ENCODE measurements at places on chromosomes 3 and 15. TPM values are rescaled to one million over a fixed set of nuclear protein-coding genes. Genes with fewer than 3 reads are reported as not detected.

The ITIH1 gene
- not detected for total RNA-seq

The ITIH3 gene
- total RNA-seq: not detected

DNA sequence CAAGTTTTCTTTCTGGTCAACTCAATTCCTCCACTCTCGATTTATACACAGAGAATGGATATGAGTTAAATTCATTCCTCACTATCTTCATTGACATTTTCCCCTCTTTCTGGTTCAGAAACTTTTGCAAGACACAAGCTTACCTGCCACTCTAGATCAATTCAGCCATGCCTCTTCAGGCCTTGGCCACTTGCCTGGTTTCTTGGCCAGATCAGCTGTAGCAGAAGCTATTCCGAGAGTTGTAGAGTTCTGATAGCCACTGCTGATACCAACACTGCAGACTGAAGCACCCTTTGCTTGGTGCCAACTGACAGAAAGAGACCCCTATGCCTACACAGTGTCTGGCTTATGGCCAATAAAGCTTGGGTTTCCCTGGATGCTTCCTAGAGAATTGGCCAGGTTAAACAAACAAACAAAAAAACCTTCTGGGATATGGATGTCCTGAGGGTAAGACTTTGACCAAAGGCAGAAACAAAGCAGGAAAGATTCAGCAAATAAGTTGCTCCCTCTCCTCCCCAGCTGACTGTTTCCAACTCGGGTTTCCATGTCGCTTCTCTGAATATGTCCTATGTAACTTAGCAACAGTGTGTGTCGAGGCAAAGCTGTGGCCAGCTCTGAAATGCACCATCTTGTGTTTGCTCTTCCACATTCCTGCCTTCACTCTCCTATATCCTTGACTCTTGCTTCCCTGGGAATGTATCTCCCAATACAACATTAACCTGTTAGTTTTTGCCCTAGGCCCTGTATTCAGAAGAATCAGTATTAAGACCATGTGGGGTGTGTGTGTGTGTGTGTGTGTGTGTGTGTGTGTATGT, 521.6 kb downstream of the EPHA3 start:
- no peak for DNase-seq

The PARP15 gene
- total RNA-seq: 8.7 TPM

DNA sequence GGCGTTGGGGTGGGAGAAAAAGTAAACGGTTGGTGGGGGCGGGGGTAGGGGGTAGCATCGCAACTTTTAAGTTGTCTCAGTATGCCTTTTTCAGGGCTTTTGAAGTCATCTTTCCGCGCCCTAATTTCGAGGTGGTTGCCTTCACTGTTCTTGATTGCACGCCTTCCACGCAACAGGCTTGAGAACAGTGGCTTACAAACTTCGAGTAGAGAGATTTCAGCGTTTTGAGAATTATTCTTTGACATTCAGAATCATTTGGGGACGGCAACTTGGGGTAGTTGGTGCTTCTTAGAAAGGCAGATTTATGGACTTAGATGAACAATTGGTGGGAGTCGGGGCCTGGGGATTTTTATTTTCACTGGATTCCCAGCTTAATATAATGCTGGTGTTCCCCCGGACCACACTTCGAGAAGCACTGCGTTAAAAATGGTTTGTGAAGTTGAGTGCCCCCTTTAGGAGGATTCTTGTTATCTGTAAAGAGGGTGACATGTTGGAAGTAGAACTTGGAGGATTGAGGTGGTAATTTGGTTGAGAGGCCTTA, 880 bp downstream of the PPP4R2 start:
- peak; percentile 16 for DNase-seq

DNA sequence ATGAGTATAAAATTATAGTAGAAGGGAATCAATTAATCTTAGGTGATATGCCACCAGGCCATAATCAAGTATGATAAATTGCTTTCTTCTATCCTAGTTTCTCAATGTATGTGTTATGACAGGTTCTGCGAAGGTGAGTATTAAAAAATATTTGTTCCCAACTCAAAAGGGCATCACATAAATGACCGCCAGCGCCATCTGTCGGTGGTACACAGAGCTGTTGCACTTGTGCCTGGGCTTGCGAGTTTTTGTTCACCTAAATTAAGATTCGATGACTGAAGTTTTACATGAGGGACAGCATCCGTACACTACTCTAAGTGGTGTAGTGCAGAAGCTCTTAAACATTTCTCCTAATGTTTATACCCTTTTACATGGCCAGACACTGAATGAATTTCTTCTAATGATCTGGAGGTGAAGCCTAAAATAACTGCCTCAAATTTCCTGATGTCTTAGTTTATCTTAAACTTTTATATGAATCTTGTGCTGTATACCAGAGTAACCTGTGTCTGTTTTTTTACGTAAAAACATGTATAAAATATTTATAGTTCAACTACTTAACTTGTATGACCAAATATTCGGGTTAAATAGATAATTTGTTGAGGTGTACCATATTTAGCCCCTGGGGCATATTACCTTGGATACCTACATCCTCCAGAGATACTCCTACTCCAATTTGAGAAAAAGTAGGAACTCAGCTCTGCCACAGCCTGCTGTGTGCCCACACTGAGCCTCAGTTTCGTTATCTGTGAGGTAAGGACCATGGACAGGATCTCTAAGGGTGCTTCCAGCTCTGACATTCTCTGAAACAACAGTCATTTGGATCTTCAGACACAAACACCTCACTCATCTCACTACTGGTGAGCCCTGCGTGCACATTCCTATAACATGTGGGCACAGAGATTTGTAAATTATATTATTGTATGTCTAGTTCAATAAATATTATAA, 365.6 kb downstream of the MAGI1 start:
- peak; percentile 14 for DNase-seq

Data from activated naive CD8-positive, alpha-beta T cell treated with anti-CD3 and anti-CD28 coated beads for 36 hours (primary cell).